ENCODE measurements at places on chromosomes 12 and 14. TPM values are rescaled to one million over a fixed set of nuclear protein-coding genes. Genes with fewer than 3 reads are reported as not detected.

Gene APOF
- total RNA-seq = not detected

Gene CLIP1
- 60.8 TPM for total RNA-seq

DNA sequence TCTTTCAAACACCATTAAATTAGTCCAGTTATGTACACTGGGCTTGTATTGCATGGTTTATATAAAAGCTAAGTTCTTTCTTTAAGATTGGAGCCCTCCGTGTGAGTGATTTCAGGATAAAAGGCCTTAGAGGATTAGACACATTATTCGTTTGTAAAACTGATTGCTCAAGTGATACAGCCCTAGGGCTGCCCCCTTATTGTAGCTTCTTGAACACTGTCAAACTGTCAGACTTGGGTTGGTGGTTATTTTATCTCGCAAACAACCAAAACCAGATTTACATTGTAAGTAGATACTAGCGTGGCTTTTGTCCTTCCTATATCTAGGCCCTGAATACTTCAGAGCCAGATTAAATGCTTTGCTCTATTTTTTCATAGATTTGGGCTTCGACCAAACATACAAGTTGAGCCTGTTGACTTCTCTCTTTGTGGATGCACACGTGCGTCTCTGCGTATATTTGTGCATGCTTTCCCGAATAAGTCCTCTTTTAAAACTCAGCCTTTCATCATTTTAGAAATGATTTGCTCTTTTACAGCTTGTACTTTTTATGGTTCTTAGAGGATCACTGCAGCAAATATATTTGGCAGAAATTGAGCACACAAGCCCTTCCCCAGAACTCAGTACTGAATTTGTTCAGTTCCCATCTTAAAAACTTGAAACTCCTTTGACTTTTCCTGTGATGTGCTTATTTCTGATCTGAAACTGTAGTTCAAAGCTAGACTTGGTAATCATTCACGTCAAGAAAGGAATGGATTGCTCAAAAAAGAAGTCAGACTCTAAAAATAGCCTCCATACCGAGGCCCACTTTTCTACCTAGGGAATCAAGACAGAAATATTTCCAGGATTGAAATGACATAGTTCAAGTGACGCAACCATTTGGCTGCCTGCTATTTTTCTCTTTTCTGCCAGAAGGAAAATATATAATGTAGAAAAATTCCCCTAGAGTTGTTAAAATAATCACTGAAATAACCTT is 129.5 kb downstream of the ETV6 start:
- no peak for DNase-seq

GRCh38 chr12:88590851-88591250 is 10.6 kb upstream of the KITLG start:
- no peak for DNase-seq

Gene EID3
- total RNA-seq = 9.0 TPM

Gene CCDC196
- not detected for total RNA-seq

DNA sequence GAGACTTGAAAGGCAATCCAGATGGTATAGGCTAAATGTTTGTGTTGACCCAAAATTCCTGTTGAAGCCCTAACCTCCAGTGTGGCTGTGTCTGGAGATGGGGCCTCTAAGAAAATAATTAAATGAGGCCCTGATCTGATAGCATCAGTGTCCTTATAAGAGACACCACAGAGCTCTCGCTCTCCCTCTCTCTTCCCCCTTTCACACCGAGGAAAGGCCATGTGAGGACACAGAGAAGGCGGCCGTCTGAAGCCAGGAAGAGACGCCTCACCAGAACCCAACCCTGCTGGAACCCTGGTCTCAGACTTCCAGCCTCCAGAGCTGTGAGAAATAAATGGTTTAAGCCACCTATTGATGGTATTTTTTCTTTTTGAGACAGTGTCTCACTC is 87.5 kb downstream of the SCARB1 start:
- no peak for DNase-seq

DNA sequence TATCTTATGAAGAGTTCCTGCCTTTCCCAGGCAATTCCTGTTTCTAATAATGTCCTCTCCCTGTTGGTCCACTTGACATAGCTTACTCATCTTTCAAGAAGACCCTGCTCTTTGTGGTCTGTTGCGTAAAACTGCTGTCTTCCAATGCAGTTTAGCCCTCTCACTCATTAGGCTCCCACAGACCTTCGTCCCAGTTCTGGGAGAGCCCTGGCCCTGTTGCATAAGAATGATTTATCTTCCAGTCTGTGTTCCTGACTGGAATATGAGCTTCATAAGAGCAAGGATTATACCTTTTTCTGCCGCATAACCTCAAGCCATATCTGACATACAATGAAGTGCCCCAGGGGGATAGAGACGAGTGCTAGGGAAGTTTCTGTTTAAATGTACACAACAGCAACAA is 365.9 kb upstream of the NOVA1 start:
- DNase-seq = no peak

Gene ARHGEF40
- not detected for total RNA-seq

Gene COL2A1
- total RNA-seq = 0.07 TPM

- DNase-seq = no peak
Measured at GRCh38 chr12:645563-646071, 17.6 kb downstream of the NINJ2 start.

Gene LRP1-AS
- not detected for total RNA-seq

Measured in activated CD4-positive, alpha-beta T cell treated with anti-CD3 and anti-CD28 coated beads, Interleukin-2, amount 10 ng/mL, durations not matched to agents 24 days and 14 days (primary cell).